ENCODE measurements at places on chromosomes 6 and 20.

GRCh38 chr6:46103441-46104115 is 26.2 kb upstream of the ENPP4 start:
- no peak for DNase-seq

DNA sequence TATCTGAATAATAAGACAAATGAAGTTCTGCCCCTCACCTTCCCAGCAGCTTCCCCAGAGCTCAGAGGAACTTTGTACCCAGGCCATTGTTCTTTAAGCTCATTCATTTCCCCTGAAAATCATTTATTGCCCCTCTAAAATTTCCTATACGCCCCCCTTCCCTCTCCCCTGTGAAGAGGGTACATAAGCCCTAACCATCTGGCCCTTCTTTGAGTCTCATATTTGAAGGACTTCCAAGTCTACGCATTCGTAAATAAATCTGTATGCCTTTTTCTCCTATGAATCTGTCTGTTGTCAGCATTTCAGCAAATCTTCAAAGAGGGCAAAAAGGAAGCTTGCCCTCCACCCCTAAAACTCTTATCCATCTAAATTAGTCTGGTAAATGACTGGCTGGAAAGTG is 73.1 kb upstream of the DST start:
- no peak for DNase-seq

DNA sequence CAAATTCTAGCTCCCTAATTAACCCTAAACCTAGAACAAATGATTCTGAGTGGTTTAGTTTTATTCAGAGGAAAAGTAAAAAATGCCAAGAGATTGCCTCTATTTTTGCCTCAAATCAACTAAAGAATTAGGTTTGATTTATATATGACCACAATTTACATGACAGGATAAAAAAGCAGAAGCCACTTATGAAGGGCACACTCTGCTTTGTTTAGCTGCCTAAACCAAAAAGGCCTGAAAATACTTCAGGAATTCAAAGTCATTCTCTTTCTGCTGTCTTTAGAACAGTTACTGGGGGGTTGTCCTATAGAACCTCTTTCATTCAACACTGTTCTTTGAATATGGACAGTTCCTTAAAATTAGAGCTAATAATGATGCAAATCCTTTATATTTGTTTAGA is 5.3 kb downstream of the FBXO5 start:
- DNase-seq = no peak

GRCh38 chr6:4930025-4930691 is 73.7 kb downstream of the RPP40 start:
- DNase-seq = no peak

- DNase-seq = no peak
Measured at GRCh38 chr6:142088858-142089216, 43.9 kb upstream of the GJE1 start.

DNA sequence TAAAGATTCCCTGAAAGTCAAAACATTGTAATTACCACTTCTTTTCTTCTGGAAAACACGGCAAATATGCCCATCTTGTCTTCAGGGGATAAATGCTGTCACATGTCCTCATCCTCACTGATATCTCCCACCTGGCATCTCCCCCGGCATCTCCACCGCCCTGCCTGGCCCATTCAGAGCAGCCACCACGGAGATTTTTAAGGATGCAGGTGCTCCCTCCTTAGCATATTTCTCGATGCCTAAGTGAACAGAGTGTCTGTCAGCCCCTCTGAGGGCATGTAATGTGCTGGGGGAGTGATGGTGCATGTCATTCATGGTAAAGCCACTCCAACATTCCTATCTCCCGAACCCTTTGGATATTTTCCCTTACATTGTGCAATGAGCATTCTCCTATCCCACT is 215.5 kb downstream of the PREX1 start:
- DNase-seq = no peak

- DNase-seq = no peak
Measured at GRCh38 chr20:45913116-45913515, 1.2 kb upstream of the PLTP start.
